Lower leg skin (tissue), 4 donors: ENCODE measurements at places on chromosomes 7 and 10.
A peak's percentile ranks its signal among the peaks of the same experiment; 100 is the strongest.

- no peak for DNase-seq
Observed at GRCh38 chr10:72800000-72800740, 93.4 kb upstream of the OIT3 start.

DNA sequence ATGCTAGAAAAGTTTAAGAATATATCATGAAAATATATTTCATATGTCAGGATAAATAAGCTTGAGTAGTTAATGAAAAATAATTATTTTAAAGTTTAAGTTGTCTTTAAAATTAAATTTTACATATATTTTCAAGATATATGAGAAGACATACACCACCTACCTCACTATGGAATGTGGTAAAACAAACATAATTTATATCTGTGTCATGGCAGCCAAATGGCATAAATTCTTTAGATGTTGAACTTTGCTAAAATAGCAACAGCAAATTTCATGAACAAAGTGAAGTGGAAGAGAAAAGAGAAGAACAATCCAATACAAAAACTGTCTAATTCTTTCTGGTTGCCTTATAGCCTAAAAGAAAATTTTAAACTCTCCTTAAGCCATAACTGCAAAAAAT lies 39.6 kb upstream of the SLC16A12 start:
- DNase-seq = no peak

- no peak for DNase-seq
Observed at GRCh38 chr7:64174941-64175340, 32.1 kb upstream of the ZNF735 start.

GRCh38 chr7:70288781-70289456 lies 690.6 kb downstream of the AUTS2 start:
- DNase-seq = no peak

DNA sequence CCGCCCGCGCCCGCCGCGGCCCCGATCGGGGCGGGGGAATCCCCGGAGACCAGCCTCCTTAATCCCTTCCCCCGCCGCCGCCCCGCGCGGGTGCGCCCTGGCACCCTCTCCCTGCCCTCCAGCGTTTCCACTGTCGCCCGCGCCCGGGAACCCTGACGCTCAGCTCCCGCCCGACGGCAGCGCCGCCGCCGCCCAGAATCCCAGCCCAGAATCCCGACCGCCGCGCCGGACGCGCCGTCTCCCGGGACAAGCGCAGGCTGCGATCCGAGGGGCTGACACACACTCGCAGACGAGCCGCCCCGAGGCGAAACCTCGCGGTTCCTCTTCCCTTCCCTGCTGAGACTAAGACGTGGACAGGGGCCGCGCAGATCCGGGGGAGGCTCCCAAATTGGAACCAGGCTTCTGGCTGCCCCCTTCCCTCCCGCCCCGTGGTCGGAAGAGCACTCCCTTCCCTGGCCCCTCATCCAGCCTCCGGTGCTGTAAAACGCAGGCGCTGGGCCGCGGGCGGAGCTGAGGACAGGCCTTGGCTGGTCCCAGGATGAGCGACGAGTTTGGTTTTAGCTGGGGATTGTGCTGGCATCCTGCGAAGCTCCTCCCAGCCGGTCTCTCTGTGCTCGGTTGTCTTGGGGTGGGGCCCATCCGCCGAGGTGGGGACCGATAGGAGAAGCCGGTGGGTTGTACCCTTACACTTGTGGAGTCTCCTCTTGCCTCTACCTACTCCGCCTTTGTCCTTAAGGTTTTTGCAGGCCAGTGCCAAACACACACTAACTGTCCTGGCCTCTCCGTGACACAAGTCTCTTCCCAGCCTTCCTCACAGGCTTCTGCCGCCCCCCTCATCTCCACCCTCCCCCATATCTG lies 1.1 kb downstream of the MARVELD1 start:
- peak; percentile 96 for DNase-seq

GRCh38 chr10:30821261-30821993 lies 191.9 kb upstream of the LYZL2 start:
- DNase-seq = peak; percentile 83

DNA sequence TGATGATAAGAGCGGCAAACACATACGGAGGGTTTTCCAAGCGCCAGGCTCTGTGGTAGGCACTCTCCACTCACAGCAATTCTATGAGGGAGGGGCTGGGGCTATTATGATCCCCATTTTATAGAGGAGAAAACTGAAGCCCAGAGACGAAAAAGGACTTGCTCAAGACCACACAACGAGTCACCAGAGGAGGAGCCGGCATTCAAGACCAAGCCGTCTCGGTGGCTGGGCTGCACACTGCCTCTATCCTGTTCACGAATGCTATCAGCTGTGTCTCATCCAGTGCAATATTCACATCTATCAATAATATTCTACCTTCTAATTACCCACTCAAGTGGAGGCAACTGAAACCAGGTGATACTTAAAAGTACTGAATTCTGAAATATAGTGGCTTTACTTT lies 67.8 kb upstream of the NMT2 start:
- DNase-seq = peak; percentile 48

- no peak for DNase-seq
Observed at GRCh38 chr10:60729106-60729505, 49.2 kb upstream of the CDK1 start.

DNA sequence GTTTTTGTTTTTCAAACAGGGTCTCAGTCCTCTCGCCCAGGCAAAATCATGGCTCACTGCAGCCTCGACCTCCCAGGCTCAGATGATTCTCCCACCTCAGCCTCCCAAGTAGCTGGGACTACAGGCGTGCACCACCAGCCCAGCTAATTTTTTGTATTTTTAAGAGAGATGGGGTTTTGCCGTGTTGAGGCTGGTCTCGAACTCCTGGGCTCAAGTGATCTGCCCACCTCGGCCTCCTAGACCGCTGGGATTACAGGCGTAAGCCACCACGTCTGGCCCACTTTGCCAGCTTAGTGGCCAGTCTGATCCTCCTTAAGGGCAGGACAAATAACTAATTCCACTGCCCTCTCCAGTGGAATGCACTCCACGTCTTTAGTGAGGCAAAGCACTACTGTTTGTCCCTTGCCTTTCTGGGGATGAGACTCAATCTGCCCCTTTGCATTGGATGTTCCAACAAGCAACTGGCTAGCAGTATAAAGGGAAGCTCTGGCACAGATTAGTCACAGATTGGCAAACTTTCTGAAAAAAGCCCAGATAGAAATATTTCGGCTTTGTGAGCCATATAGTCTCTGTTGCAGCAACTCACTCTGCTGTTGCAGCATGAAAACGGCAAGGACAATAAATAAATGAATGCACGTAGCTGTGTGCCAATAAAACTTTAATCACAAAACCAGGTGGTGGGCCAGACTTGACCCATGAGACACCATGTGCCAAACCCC lies 143.8 kb upstream of the RHEB start:
- no peak for DNase-seq

GRCh38 chr7:96997512-96998032 lies 7.8 kb upstream of the DLX6 start:
- DNase-seq = no peak

DNA sequence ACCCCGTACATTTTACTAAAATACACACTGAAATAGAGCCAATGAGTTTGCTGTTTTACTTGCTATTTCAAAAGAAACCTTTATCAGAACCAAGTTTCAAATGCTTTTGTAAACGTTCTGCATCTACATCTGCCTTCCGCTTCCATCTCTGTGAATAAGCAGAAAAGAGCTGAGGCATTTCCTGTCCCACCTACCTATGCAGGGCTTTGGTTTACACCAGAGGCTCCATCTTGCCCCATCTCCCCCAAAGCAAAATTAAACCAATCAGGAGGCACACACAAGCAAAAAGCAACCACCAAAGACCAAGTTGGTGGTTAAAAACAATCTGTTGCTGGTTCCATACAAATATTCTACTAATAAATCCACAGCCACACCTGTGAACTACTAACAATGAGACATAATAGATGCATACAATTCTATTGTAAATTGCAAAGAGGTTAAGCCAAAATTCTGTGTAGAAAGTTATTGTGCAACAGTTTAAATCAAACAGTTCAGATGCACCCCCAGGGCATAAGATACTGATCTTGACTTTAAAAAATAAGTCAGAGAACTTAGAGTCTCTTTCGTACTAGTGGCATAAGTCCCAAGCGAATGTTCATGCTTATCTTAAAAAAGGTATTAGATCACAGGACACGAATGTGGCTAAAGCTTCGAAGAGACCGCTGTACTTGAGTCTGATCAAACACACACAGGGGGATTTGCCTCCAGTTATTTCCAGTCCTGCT lies 83.9 kb downstream of the FGFR2 start:
- no peak for DNase-seq

GRCh38 chr10:13696071-13696470 lies 109.3 kb downstream of the PRPF18 start:
- DNase-seq = no peak

DNA sequence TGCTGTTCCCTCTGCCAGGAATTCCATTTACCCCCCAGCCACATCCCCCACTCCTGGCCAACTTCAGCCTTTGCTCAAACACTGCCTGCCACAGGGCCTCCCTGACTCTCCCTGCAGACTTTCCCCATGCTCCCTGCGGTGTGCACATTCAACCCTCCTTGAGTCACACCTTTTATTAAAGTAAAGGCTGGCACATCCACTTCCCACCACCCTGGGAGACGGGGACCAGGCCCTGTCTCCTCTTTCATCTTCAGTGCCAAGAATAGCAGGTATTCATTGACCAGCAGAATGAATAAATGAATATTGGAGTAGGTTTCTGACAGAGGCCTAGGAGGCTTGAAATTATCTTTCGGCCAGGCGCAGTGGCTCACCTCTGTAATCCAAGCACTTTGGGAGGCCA lies 91.4 kb downstream of the GRK5 start:
- no peak for DNase-seq

DNA sequence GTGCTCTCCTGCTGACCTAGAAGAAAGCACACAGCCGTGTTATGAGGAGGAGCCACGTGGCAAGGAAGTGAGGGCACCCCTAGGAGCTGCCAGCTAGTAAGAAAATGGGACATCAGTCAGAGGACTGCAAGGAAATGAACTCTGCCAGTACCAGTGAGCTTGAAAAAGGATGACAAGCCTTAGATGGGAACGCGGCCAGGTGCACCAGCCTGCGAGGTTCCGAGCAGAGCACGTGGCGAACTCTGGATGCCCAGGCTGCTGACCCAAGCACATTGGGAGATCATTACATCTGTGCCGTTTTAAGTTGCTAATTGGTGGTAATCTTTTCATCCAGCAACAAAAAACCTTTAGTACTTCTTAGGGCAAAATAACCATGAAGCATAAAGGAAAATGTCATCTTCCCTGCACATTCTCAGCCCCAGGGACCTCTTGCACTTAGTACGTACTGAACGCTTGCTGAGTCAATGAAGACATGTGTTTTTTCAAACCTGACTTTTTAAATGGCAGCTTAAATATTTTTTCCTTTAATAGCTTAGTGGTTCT lies 69.4 kb downstream of the AMZ1 start:
- peak; percentile 88 for DNase-seq

DNA sequence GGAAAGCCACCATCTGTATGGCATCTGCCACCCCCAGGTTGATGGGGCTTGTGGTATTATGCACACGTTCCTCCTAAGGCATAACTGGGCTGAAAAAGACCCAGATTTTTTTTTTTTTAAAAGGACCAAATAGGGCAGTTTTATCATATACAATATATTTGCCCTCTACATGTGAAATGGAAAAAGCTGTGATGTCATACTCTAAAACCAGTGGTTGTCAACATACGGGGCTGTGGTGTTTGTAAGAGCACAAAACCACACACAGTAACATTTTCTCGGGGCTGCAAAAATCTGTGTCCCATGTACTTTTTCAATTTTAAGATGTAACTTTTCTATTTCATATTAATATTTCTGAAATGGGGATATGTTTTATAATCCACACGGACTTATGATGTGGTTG lies 34.9 kb downstream of the FAM171A1 start:
- no peak for DNase-seq

DNA sequence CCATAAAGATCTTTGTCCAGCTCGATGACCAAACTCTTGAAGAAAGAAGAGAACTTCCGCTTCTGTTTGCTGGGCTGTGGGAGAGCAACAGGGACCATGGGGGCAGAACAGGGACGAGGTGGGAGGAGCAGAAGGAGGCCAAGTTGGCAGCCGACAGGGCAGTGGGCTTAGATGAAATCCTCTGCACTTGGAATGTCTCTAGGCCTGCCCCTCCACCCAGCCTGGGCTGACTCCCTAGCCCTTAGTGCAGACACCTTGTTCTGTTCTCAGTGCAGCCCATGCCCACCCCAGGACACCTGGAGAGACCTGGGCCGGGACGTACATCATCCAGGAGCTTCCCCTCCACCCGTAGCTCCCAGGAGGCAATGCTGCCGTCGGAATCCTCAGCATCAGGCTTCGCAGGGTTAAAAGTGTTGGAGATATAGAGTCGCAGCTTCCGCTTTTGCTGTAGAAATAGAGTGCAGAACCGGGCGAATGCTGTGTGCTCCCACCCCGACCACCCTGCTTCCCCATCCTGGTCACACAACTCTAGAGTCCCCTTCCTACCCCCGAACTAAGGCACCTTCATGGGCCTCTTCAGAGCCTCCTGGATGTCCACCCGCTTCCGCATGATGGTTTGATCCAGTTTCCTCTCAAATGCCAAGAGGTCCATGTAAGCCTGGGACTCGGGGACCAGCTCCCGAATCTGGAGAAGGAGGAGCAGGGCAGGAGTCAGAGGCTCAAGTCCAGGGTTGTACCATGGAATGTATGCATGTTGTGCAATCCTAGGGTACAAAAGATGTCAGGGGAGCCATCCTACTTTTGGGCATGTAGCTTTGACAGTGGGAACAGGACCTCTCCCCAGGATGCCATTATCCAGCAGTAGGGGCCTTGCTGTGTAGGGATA lies 6.1 kb downstream of the SMARCD3 start:
- no peak for DNase-seq

DNA sequence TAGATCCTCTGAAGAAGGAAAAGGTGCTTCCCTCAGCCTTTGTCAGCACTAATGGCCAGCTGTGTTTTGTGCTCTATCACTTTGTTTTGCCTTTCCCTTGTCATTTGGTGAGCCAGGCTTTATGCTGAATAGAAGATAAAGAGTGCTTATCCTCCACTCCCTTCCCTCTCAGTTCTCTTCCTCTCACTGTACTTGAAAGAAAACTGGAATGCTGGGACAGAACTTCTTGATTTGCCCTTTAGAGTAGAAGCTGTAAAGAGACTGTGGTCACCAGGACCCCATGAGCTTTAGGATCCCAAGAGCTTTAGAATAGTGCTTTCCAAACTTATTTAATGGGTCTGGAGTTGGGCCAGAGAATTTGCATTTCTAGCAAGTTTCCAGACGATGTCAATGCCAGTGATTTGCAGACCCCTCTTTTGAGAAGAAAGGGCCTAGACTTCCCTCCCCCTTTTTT lies 81.4 kb downstream of the LRRC4 start:
- DNase-seq = no peak
